ENCODE measurements at places on chromosomes 16 and 17.

- no peak for DNase-seq
Observed at GRCh38 chr16:13959626-13960025, 39.7 kb downstream of the ERCC4 start.

GRCh38 chr16:526181-527014 is 1.1 kb upstream of the CAPN15 start:
- no peak for DNase-seq

DNA sequence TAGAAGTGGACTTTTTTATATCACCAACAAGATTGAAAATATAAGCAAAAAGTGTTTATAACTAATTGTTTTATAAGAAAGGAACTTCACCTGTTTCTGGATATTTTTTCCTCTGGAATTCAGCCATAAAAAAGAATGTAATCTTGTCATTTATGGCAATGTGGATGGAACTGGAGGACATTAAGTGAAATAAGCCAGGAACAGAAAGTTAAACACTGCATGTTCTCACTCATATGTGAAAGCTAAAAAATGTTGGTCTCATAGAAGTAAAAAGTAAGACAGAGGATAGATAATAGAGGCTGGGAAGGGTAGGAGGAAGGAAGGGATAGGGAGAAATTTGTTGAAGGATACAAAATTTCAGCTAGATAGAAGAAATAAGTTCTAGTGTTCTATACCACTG is 67.6 kb downstream of the NFAT5 start:
- DNase-seq = no peak

GRCh38 chr16:17483351-17483750 is 12.6 kb upstream of the XYLT1 start:
- no peak for DNase-seq

- no peak for DNase-seq
Observed at GRCh38 chr16:83895243-83895642, 3.7 kb upstream of the MLYCD start.

Data from stimulated activated CD4-positive, alpha-beta T cell treated with anti-CD3 and anti-CD28 coated beads, Interleukin-15, amount 100 ng/mL, for 1 hour (primary cell).